ENCODE measurements at places on chromosomes 4 and X.

- no peak for DNase-seq
Observed at GRCh38 chr4:2500547-2500946, 31.6 kb downstream of the RNF4 start.

DNA sequence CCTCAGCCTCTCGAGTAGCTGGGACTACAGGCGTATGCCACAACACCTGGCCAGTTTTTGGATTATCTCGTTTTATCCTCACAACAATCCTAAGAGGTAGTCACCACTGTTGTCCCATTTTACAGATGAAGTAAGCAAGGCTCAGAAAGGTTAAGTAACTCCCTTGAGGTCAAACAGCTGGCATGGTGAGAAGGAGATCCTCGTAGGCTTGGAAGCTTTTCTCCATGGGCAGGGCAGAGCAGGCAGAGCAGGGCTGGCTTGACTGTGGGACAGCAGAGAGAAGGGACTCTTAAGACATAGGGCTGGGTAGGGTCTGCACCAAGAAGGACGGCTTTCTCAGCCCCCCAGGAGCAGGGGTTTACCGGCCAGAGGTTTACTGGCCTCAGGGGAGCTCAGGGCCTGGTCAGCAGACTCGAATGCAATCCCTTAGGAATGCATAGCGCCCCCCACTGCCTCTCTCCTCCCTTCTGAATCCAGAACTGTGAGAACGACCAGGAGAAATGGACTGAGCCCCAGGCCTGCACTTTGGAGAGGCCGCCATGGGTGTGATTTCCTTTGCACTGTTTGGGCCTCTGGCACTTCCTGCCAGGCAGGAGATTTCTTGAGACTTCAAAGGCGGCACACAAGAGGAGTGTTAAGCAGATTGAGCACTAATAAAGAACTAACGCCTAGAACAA lies 14.0 kb upstream of the CDKN2AIP start:
- no peak for DNase-seq

DNA sequence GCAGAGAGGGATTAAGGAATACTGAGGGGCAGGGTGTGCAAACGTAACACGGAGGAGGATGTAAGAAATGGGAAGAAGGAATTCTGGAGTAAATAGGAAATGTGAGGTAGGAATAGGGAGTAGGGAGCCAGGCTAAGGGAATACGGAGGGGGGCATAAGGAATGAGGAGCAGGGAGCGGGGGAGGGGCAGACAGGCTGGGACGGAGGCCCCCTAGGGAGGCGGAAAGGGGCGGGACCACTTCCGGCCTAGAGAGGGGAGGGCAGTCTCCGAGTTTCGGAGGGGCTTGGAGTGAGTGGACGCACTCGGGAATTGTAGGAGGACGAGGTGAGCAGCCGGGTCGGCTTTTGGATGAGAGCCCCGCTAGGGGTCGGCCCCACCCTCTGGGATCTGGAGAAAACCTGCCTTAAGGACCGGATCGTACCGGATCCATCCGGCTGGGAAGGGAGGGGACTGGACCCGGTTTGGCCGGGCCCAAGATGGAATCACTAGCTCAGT lies 612 bp downstream of the MAGED2 start:
- DNase-seq = peak; percentile 7

DNA sequence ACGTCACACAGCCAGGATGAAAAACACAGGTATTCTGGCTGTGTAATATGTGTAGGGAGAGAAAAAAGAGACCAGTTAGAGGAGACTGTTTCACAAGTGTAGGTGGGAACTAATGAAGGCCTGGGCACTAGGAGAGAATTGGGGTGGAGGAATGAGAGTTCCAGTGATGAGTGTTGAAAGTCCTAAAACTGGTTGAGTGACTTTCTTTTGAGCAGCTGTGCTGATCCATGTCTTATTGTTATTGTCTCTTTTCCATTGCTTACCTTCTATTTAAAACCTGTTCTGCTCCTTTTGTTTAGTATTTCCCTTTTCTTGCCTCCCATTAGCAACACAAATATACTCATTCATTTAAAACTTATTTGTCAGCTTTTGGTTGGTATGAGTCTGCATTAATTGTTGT lies 88.7 kb downstream of the PDLIM5 start:
- no peak for DNase-seq

- DNase-seq = no peak
Observed at GRCh38 chrX:1099146-1099770, 113.2 kb downstream of the CRLF2 start.

DNA sequence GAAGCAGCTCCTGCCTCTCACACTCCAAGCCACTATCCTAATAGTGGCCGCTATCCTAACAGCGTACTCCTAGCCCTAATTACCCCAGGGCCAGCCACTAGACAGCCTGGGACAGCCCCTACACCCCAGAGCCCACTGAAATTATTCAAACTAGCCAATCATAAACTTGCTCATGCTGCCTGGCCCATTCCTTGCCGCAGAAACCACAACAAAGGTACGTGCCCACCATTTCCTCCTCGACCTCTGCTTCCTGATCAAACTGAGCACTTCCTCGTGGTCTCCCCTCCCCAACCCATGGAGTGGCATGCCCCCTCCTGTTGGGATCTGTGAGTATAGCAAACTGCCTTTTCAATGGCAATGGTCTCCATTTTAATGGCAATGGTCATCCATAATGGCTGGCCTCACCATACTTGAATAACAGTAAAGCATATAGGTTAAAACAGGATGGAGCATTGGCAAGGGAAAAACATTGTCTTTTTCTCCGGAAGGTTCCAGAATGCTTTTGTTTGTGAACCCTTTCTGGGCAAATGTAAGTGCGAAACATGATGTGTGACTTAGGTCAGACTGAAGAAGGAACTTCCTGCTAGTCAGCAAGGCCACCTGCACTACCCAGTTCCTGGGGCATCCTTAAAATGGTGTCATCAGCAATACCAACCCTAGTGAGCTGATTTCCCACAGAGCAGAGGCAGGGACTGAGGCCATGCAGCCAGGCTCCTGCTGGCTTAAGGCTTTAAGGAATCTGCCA lies 107.1 kb upstream of the ATP6AP2 start:
- DNase-seq = no peak

DNA sequence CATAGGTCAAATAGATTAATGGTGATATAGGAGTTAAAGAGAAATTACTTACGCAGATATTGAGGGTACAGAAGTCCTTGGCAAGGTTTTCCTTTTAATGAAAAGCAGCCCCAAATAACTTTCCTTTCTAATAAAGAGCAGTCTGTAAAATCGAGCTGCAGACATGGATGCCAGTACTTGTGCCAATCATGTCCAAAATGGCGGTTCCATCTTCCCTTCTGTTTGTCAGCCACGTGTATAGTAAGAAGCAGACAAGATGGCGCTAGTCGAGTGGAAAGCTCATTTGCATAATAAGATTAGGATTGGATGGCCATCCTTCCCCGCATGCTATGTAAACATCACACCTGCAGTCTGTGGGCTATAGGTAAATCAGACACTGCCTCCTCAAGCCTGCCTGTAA lies 68.5 kb downstream of the FGFBP1 start:
- no peak for DNase-seq

GRCh38 chr4:140672416-140672815 lies 83.8 kb downstream of the TBC1D9 start:
- DNase-seq = no peak

- DNase-seq = no peak
Observed at GRCh38 chr4:7120341-7120740, 52.5 kb upstream of the GRPEL1 start.

DNA sequence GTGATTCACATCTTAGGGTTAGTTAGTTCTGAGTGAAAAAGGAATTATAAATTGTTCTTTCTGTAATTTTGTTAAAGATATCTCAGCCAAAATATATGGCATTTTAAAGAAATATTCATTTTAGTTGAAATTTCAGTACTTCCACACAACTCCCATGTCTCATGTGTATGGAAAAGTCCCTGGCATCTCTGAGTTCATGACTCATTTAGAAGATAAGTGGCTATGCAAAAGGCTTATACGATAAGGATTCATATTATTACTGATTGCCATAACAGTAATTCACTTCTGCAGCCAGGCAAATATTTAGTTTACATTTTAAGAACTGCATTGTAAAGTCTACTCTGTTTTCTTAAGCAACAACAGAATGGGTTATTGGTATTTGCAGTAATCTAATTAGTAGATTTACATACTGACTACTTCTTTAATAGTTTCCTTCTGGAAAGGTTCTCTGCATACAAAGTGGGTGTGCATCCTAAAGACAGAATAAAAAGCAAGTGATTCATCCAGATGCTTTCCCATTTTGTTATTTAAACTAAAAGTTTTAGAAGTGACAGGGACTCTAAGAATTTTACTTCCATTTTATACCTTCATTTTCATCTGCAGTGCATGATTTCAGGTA lies 682.4 kb upstream of the PABPC4L start:
- no peak for DNase-seq

- DNase-seq = no peak
Observed at GRCh38 chr4:40579983-40580382, 49.7 kb downstream of the RBM47 start.

- DNase-seq = peak; percentile 54
Observed at GRCh38 chr4:122652379-122652778, 31.5 kb upstream of the IL21 start.

GRCh38 chr4:139554893-139555704 lies 920 bp downstream of the SETD7 start:
- DNase-seq = peak; percentile 81
